SW480 (cell line): ENCODE measurements at places on chromosomes 5 and 9.
A peak's percentile ranks its signal among the peaks of the same experiment; 100 is the strongest.

GRCh38 chr5:16549491-16550206, 67.1 kb downstream of the RETREG1 start:
- DNase-seq, result no peak

- peak; percentile 51 for DNase-seq
These were observed 369 bp downstream of the OCLN start for GRCh38 chr5:69492923-69493395.

GRCh38 chr9:129037767-129038098, 1.3 kb downstream of the MIGA2 start:
- no peak for DNase-seq

DNA sequence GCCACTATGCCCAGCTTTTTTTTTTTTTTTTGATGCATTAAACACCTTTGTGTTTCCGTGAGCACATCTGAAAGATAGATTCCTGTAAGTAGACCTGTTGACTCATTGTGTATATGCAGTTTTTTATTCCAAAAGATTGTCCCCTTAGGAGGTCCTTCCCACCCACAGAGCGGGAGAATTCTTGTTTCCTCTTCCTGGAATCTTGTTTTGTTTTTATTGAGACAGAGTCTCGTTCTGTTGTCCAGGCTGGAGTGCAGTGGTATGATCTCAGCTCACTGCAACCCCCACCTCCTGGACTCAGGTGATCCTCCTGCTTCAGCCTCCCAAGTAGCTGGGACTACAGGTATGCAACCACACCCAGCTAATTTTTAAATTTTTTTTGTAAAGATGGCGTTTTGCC, 7.6 kb downstream of the PTPA start:
- no peak for DNase-seq

DNA sequence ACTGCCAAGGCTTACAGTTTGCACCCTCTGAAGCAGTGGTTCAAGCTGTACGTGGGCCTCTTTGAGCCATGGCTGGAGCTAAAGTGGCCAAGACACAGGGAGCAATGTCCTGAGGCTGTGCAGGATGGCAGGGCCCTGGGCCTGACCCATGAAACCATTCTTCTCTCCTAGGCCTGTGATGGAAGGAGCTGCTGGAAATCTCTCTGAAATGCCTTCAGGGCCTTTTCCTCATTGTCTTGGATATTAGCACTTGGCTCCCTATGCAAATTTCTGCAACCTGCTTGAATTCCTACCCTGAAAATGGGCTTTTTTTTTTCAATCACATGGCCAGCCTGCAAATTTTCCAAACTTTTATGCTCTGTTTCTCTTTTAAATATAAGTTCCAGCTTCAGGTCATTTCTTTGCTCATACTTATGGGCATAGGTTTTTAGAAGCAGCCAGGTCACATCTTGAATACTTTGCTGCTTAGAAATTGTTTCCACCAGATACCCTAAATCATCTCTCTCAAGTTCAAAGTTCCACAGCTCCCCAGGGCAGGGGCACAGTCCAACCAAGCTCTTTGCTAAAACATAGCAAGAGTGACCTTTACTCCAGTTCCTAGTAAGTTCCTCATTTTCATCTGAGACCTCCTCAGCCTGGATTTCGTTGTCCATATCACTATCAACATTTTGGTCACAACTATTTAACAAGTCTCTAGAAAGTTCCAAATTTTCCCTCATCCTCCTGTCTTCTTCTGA, 138.3 kb downstream of the OSTF1 start:
- no peak for DNase-seq

GRCh38 chr9:133679056-133679455, 42.9 kb downstream of the DBH start:
- DNase-seq, result no peak

GRCh38 chr5:95915999-95916686, 45.5 kb downstream of the ELL2 start:
- no peak for DNase-seq

GRCh38 chr9:131676431-131676972, 63.4 kb downstream of the RAPGEF1 start:
- DNase-seq, result no peak

GRCh38 chr9:24118190-24118589, 292.1 kb upstream of the ELAVL2 start:
- DNase-seq, result no peak

GRCh38 chr9:272251-273213, 57.9 kb downstream of the DOCK8 start:
- peak; percentile 9 for DNase-seq

DNA sequence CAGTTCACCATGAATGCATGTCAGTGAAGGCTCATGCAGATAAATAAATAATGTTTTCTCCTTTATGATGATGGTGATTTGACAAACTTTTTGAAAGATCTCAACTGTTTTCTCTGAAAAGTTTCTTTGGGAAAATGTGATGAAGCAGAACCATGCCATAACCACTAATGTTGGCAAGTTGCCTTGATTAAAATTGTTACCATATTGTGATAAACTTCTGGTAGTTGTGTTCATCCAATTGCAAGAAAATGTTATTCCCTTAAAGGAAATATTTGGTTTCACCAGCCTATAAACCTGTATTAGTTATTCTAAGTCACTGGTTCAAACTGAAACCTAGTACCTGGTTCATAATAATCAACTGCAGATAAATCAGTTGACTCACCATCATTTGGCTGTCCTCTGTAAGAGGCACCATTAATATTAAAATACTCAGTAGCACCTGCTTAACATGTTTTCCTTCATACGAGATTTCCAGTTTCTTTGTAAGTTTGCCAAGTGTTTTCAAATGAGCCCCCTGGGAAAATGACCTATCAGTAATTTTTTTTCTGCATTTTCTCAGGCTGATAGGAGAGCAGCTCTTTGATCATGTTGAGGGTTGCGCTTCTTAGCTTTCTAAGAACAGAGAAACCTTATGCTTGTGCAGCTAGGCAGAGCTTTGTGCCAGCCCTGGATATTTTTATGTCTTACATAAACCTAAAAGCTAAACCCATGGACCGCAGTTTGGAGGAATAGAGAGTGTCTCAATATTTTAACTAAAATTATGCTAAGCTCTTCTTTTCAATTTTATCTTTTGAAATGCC, 88.0 kb downstream of the LURAP1L start:
- no peak for DNase-seq

DNA sequence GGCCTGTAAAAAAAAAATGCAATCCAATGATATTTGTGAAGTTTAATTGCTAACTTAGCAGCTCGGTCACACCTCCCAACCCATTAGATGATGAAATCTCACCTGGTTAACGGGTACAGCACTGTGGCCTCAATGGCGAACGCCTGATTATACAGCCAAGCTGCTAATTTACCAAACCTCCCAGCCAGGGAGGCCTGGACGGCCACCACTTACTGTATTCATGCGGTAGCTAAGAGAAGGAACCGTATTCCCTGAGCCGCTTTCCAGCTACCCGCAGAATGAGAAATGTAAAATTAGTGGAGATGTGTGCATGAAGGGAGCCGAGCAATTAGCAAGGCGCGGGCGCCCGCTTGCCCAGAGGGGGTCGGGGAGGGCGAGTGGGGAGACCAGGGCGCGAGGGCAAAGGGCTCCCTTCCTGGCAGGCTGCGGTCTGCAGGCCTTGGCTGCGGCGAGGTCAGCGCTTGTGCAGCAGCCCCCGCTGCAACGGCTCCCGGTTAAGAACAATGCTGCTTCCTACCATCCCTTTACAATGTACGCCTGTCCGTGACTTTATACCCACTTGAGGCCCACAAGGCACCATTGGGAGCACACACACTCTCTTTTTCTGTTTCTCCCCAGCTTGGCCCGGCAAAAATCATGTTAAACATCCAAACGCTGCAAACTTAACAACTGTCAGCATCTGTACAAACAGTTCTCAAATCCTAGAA, 70.4 kb upstream of the TBCA start:
- no peak for DNase-seq

DNA sequence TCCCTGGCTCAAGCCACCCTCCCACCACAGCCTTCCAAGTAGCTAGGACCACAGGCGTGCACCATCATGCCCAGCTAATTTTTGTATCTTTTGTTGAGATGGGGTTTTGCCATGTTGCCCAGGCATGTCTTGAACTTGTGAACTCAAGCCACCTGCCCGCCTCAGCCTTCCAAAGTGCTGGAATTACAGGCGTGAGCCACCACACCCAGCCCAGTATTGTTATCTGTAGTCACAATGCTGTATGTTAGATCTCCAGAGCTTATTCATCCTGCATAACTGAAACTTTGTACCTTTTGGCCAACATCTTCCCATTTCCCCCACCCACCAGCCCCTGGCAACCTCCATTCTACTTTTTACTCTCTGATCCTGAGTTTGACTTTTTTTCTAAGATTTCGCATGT, 37.5 kb downstream of the CREBRF start:
- no peak for DNase-seq

DNA sequence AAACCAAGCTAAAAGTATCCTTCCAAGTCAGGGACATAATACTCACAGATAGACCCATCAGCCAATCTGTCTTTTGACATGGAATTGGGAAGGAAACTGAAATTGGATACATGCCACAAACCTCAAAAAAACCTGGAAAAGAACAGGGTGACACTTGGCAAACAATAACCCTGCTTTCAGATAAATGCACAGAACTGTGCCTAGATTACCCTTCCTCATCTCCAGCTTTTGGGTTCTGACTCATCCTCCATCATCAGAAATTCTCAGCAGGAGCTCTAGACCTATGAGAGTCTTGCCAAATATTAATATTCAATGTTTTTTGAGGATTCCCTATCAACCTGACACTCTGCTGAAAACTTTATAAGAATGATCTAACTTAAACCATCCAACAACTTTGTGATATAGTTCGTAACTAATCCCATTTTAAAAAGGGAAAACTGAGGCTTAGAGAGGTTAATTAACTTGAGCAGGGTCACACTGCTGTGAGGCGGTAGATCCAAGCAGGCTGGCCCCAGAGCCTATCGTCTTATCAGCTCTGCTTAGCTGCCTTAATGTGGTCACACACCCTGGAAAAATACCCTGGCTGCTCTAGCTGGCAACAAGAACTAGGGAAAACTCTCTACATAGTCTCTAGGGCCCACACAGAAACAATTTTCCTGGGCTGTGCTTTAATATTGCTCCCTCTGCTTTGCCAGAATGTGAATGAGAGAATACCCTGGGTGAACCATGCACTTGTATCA, 157.0 kb upstream of the TRPC7 start:
- no peak for DNase-seq

DNA sequence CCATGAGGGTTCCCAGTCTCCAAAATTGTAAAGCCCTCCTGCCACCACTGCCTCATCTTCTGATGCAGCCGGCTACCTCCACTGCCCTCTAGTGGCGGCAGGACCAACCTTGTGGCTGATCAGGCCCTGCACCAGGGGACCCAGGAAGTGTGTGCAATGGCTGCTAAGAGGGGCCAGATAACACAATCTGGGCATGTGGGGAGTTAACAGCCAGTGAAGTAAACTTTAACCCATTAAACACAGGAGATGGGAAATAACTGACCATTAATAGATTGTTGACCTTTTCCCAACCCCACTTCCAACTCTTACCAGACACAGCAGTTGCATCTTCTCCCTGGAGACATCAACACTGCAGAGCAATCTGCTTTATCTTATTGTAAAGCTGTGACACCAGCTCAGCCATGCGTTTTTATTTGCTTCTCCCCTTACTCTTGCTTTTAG, 63.3 kb downstream of the FREM1 start:
- peak; percentile 18 for DNase-seq

GRCh38 chr5:69367697-69368279, 1.5 kb downstream of the AK6 start:
- DNase-seq, result no peak

DNA sequence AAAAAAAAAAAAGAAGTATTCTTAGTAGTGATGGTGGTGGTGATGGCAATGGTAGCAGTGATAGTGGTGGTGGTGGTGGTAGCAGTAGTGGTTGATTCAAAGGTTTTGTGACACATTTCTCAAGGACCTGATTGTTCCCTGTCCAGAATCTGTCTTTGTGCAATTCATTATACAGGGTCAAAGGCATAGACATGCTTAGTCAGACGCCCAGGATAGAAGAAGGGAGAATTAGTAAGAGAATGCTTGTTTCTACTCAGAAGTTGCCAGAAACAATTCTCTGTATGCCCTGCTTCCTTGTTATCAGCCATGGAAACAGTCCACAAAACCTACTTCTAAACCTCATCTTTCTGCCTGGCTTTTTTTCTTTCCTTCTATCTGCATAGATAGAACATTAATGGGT, 89.4 kb downstream of the SLC44A1 start:
- DNase-seq, result no peak

DNA sequence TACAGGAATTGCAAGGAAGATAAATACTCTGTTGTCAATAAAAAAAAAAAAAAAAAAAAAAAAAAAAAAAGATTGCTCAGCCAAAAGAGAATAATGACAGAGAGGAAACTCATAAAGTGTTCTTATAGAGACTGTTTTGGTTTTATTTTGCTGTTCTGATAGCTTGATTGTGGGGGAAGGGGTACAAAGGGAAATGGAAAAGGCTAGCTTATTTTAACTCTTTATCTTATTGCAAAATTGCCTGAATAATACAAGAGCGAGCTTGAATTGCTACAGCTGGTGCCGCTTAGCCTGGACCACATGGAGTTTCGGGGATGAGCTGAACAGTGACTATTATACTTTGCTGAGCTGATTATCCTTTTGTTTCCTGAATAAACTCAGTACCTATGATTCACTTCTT, 31.0 kb upstream of the SHISAL2B start:
- DNase-seq, result no peak

DNA sequence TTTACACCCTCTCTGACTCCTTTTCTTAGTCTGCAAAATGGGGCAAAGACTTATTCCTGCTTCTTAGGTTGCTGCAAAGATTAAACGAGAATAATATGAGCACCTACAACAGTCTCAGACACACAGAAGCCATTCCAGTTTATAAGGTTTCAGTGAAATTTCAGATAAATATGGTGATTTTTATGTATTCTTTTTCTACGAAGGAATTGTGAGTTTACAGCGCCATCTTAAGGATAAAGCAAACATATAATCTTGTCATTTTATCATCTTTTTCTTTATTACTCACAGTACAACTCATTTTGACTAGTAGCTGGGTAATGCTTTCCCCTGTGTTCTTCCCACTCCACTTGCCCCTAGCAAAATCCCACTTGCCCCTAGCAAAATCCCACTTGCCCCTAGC, 29.2 kb upstream of the SMC5 start:
- DNase-seq, result peak; percentile 14

- no peak for DNase-seq
These were observed 4.8 kb downstream of the CCNI2 start for GRCh38 chr5:132751971-132752580.

DNA sequence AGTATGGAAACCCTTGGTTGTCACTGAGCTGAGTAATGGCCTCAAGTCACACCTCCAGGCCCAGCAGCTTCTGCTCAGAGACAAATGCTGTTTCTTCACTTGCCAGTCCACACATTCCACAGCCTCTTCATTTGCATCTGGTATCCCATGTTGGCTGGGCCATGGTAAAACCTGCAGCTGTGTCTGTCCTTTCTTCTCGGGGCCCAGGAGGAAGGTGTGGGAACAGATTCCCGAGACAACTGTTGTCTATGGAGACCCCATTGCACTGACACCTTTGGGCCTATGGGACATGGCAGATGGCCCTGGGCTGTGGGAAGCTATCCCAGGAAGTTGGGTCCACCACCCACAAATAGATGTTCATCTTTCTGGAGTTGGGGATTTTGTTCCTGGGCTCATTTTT, 85.1 kb downstream of the MACROH2A1 start:
- DNase-seq, result no peak
